ENCODE measurements at places on chromosomes 1 and 21.
A peak's percentile ranks its signal among the peaks of the same experiment; 100 is the strongest.

GRCh38 chr1:58402444-58402843 is 144.1 kb downstream of the OMA1 start:
- DNase-seq: no peak

DNA sequence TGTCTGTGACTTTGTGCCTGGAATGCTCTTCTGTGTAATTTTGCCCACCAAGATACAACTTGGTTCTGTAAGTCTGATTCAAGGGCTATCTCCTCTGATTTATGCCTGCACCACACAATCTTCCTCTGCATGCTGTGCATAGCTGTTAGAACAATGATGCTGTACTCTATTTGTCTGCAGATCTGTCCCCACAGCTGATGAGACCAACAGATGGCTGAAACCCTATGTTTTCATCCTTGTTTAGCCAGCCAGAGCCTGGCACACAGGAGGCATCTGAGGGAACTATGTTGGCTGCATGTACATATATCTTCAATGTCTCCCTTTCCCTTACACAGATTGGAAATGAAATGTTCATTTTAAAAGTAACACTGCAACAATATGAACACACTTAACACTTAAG is 58.0 kb upstream of the ABCA4 start:
- DNase-seq: no peak

DNA sequence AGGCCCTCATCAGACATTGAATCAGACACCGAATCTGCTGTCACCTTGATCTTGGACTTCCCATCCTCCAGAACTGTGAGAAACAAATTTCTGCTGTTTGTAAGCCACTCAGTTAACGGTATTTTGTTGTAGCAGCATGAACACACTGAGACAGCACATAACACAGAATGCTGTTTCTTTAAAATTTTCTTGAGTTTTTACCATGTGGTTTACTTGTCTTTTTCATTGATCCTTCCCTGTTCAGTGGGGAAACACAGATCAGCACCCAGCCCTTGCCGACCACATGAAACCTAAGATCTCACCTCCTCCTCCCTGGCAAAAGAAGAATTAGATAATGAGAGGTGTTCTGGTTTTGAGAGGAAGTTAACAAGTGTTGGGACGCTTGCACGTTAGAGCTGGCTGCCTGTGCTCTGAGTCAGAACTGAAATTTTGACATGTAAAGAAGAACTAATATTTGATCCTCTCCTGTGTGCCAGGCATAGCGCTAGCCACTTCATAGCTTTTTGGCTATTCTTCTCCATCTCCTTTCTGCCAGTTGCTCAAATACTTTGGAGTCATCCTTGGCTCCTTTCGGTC is 179.6 kb downstream of the DHRS3 start:
- DNase-seq: no peak

DNA sequence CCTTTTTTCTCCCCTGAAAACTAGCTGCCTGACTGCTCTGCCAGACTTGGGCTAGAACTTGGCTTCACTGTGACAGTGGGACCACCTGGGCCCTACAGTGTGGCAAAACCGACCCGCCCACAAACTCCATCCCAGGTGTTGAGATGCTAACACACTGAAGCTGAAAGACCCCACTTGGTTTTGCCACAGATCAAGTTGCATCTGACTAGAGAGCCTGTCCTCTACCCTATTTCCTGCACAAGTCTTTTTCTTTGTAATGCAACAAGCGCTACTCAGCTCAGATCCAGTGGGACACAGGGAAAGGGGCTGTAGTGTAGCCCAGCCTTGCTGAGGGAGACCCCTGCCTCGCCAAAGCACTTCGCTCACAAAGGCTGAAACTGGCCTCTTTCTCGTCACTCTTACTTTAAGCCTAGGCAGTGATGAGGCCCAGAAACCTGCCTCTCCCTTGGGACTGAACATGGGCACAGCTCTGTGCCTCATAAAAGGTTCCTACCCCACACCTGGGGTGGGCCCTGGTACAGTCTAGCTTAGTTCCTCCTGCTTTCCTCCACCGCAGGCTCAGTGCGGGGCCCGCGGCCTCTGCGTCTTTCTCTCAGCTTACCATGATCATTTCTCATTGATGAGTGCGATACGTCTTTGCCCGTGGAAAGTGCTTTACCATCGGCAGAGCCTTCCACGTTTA is 9.7 kb downstream of the ALPL start:
- DNase-seq: no peak

GRCh38 chr1:156504821-156505678 is 4.5 kb upstream of the MEF2D start:
- peak; percentile 86 for DNase-seq

- DNase-seq: no peak
Measured at GRCh38 chr1:158055854-158056253, 62.4 kb downstream of the KIRREL1 start.

GRCh38 chr1:66296370-66296769 is 237.6 kb upstream of the SGIP1 start:
- no peak for DNase-seq

DNA sequence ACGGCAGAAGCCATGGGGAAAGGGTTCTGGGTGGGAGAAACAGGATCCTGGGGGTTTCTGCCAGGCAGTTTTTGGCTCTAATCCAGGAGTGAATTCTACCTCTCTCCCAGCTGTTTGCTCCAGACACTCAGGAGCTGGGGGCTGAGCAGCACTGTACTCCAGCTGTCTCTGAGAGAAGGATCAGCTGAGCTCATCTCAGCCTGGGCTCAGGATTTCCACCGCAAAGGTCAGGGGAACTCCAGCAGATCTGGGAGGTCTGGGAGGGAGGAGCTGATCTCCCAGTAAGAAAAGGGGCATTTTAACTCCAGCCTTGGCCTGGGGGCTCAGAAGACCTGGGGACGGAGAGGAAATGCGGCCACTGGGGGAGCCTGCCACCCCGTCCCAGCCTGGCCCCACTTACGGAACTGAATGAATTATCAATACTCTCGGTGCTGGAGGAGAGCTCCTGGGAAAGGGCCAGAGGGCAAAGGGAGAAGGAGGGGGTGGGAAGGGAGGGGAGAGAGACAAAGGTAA is 17.3 kb downstream of the PI4KB start:
- no peak for DNase-seq

- no peak for DNase-seq
Measured at GRCh38 chr1:9070486-9070885, 1.1 kb upstream of the SLC2A5 start.

GRCh38 chr1:109634771-109635750 is 15.4 kb downstream of the AMPD2 start:
- no peak for DNase-seq

DNA sequence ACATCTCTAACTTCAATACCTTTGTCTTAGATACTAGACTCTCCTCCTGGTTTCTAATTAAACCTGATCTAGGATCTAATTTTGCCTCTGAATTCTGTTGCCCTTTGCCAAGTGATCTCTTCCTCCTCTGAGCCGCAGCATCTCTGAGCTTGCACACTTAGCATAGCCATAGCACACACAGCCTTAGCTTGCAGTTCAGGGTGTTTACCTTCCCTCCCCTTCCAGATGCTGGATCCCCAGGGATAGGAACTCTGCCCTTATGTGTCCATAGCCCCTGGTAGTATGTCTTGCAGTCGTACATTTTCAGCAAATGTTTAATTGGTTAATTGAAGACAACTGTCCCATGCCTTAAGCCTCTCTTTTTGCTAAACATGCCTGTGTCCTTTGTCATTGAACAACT is 30.3 kb downstream of the SELL start:
- no peak for DNase-seq

GRCh38 chr1:211637066-211637465 is 38.4 kb downstream of the NEK2 start:
- no peak for DNase-seq
